ENCODE measurements at places on chromosomes 6 and 20.

GRCh38 chr6:91166271-91167046 is 579.6 kb upstream of the MAP3K7 start:
- DNase-seq, result no peak

- DNase-seq, result peak; percentile 71
Observed at GRCh38 chr6:100455230-100456124, 9.2 kb downstream of the SIM1 start.

DNA sequence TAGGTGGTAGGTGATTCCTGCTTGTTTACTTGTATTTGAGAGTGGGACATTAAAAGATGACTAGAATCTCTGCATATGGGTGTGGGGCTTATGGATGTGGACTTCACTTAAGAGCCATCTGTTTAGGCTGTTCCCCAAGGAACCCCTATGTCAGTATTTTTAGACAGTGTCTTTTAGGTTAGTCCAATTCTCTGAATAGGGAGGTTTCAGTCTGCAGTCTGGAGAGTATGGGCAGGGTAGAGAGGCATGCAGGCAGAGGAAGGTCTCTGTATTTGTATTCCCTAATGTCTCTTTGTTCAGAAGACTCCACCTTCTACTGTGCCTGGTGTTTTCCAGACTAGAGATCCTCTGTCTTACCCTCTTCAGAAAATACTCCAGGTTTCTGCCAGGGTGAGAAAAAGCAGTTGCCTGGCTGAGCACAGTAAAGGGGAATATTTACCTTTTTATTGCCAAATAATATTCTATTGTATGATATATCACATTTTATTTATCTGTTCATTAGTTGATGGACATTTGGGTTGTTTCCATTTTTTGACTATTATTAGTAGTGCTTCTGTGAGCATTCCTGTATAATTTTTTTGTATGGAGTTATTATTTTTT is 19.1 kb downstream of the SLX4IP start:
- DNase-seq, result no peak

DNA sequence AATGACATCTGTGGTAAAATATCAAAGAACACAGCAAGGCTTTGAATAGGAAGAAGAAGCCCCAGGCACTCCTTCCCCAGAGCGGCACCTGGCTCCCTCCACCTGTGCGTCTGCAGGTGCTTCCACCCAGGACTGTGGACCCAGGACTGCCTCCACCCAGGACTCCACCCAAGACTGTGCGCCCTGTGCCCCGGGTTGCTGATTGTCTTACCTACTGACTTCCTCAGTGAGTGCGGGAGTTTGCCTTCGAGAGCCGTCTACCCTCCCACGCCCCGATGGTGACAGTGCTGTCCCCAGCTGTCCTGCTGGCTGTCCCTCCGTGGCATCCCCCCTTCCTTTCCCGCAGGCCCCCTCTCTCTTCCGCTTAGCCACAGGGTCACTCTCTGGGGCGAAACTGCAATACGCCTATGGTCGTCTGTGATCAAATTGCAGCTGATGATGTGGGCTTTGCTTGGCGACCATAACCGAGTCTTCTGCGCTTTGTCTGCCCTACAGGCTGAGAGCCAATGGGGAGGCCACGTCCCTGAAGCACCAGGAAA is 52.1 kb downstream of the IRF4 start:
- no peak for DNase-seq

DNA sequence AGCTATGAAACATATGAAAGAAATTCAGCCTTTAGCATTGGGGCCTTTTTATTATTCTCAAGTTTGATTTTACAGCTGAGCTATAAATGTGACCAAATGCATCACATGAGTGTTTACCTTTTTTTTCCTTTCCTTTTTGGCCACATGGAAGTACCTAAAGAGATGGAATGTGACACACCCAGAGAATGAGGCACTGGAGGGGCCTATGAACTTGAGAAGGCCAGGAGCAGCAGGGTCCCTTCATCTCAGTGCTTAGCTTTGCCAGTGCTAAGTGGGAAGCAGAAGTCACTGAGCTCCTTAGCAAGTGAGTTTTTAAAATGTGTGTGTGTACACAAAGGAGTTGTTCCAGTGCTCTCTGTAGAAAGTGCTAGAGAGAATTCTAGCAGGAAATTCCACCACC is 44.7 kb downstream of the RREB1 start:
- no peak for DNase-seq

DNA sequence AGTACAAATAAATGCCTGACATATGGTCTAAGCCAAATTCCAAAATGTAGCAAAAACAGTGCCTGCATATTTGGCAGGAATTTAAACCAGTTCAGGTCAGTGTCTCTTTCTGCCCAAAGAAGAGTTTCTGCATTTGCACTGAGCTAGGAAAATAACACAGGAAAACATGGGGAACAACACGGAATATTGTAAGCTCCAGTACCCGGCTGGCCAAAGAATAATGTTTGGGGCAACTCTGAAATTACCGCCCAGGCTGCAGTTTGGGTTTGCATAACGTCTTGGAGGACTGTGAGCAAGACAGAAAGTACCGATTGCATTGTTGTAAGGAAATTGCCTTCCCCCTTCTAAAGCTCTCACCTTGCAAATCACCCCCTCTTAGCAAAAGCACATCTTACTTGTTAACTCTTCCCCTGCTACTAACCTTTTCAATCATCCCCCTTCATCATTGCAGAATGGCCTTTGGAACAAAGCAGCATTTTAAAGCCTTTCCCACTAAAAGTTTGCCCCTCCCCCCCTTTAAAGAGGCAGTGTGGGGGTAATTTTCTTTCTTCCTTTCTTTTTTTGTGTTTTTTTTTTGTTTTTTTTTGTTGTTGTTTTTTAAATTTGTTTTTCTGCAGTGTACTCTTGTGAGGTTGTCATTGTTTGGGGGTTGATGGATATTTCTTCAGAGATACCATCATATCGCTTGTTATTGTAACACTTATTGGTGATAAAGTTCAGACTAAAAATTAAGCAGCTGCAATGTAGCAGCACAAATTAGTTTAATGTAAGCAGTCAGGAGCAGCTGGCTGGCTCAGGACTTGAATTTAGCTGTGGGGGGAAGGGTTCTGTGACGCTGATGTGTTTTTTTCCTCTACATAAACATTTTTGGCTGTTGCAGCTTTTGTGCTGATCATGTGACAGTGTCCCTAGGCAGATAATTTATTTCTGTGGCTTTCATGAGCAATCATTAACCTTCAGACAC is 100.0 kb upstream of the CITED2 start:
- peak; percentile 42 for DNase-seq

DNA sequence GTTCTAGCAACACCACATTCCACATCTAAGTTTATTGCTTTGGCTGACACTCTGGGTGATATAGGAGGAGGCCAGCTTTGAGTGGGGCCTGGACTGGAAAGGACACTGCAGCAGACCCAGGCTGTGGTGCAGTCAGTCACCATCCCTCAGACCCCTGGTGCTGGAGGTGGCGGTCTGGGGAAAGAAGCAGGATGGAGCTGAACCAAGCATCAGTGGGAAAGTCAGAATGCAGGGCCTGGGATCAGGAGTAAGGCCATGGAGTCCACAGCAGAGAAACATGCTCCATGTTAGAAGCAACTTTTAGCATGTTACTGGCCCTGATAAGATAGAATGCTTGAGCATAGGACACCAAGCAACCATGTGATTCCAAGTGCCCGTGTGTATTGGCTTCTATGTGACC is 5.9 kb downstream of the HLA-A start:
- no peak for DNase-seq

GRCh38 chr6:162443101-162443500 is 284.5 kb downstream of the PRKN start:
- DNase-seq, result no peak

- no peak for DNase-seq
Observed at GRCh38 chr6:30834646-30835045, 49.7 kb upstream of the DDR1 start.

DNA sequence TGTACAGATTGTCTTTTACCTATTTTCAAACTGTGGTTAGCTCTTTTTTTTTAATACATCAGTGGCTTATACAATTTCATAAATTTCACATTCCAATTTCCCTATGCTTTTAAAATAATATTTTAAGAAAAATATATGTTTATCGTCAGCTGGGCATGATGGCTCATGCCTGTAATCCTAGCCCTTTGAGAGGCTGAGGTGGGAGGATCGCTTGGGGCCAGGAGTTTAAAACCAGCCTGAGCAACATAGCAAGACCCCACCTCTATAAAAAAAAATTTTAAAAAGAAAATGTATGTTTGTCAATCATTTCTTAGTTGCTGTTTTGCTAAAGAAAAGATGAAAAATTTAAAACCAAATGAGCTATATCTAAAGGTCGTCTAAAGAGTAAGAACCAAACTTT is 3.4 kb downstream of the GJA1 start:
- DNase-seq, result no peak

GRCh38 chr6:144087789-144088426 is 7.5 kb downstream of the SF3B5 start:
- no peak for DNase-seq

GRCh38 chr6:32700391-32701040 is 34.1 kb upstream of the HLA-DQB1 start:
- DNase-seq, result peak; percentile 37

GRCh38 chr6:7697432-7697819 is 28.5 kb upstream of the BMP6 start:
- no peak for DNase-seq

- no peak for DNase-seq
Observed at GRCh38 chr20:30484749-30485070, 772.8 kb upstream of the DEFB115 start.

DNA sequence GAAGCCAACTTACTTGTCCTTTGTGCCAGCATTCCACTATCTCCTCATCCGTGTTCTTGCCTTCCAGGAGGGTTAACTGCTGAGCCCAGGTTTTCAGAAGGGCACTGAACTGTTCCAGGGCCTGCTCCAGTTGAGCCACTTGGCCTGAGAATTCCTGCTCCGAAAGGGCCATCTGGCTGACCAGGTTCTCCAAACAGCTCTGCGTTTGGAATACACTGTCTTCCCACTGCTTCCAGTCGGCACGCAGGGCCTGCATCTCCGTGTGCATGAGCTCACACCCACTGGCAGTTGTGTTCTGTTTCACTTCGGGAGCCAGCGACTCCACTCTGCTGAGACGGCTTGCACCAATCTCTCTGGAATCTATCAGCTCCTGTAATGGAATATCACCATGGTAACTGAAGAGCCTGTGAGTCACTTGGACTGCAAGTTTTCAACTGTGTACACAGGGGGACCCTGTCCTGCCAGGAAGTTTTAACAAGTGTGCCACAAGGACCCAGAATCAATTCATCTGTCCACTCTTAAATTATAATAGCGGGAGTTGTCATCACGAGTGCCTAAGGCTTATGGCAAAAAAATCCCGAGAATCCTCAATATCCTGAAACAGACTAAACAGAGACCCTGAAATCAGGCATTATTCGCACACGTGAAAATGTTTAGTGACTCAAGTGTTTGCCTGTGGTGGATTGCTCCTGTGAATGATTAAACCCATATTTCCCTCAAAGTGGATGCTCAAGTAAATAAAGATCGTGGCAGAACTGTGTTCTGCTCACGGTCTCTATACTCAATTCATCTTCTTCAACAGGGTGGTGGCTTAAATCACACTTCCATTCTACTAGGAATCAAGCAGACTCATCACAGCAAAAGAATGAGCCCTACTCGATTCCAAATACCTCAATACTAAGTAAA is 255.9 kb downstream of the SYNE1 start:
- peak; percentile 96 for DNase-seq

DNA sequence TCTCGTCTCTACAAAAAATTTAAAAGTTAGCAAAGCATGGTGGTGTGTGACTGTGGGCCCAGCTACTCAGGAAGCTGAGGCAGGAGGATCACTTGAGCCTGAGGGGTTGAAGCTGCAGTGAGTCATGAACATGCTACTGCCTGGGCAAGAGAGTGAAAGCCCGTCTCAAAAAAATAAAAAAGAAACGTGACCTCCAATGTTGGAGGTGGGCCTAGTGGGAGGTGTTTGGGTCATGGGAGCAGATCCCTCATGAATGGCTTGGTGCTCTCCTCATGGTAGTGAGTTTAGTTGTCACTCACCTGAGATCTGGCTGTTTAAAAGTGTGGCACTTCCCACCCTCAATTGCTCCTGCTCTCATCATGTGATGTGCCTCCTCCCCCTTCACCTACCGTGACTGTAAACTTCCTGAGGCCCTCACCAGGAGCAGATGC is 24.3 kb downstream of the RBL1 start:
- DNase-seq, result peak; percentile 67

DNA sequence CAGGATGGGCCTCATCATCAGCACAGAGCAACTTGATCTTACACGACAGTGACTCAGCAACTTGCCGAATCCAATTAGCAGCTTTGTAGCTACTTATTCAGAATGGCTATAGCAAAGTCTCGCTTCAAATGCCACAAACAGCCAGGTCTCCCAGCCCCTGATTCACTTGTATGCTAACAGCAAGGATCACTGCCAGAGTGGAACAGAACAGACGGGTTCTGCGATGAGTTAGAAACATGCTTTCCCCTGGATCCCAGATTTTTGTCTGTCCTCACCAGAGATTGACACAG is 254.4 kb downstream of the NRN1 start:
- peak; percentile 81 for DNase-seq

DNA sequence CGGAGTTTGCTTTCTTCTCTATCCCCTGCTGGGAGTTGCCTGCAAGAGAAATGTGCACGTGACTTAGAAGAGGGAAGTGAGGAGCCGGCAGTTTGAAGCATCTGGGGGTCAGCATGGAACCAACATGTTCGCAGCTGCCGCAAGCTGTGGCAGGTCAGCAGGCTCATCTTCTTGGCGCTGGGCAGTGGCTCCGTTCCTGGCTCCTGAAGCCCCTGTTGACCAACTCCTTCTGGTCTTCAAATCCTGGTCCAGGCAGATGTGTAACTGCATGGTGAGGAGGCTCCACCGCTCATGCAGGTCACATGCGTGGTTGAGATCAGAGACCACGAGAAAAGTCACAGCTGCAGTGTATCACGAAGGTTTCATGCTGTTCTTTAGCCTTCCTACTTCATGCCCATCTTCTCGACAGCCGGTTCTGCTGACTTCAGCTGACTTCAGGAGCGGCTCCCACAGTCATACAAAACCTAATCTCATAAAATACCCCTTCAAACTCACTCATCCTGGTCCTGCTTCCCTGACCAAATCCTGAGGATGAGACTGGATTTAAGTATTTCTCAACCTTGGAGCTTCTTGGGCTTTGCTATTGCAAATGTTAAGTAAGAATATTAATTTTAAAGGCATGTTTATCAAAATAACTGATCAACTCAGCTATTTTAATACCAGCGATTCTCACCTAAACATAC is 44.9 kb upstream of the BCAS1 start:
- DNase-seq, result peak; percentile 34

GRCh38 chr20:36613974-36614373 is 8.4 kb downstream of the RAB5IF start:
- no peak for DNase-seq

- DNase-seq, result no peak
Observed at GRCh38 chr6:135919026-135919425, 67.5 kb downstream of the PDE7B start.

- DNase-seq, result no peak
Observed at GRCh38 chr6:53796451-53796780, 1.6 kb downstream of the LRRC1 start.

DNA sequence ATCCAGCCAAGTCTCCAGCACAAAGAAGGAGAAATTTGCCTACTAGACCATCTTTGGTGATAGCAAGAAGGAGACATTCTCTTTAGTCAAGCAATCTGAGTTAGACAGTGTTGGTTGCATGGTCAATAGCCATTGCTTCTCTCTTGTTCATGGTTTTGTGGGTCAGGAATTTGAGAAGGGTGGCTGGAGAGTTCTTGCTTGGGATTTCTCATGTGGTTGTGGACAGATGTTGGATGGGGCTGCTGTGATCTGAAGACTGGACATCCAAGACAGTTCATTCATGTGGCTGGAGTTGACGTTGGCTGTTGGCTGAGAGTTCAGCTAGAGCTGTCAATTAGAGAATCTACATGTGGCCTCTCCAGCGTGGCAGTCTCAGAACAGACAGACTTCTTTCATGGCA is 322.3 kb upstream of the PRDM1 start:
- no peak for DNase-seq

GRCh38 chr6:111788379-111789276 is 84.6 kb downstream of the FYN start:
- no peak for DNase-seq

- DNase-seq, result peak; percentile 44
Observed at GRCh38 chr6:31836474-31837368, 9.2 kb downstream of the HSPA1B start.
